ENCODE measurements at places on chromosomes 6 and 20. TPM values are rescaled to one million over a fixed set of nuclear protein-coding genes. Genes with fewer than 3 reads are reported as not detected.

DNA sequence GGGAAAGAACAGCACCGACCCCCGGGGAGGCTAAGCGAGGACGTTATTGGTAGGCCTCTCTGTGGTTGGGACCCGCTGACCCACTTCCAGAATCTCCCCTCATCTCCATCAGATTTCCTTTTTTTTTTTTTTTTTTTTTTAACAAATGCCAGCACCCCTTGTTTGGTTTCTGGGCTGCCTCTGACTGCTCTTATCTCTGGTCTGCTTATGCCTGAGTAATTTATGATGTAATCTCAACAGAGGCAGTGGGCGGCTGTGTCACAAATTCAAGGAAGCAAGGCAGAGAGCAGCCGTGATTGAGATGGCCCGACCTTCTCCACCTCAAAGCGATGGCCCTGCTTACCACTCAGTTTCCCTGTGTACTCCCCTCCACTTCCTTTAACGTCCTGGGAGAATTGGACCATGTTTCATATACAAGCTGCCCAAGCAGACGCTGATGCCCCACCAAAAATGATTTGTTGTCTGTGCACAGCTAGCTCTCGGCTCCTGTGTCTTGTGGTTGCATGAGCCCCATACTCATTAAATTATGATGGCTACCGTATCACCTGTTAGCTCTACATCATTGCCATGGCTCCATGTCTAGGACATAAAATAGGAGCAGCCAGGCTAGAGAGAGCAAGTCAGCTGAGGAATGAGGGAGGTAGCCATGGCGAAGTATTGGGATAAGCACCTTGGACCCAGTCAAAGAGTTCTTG, 98.1 kb downstream of the ZNF217 start:
- DNase-seq, result no peak
- no peak overlapping the region for H3K4me3 ChIP-seq
- H3K36me3 ChIP-seq, result no peaks in the 10 kb centered on the region
- no peaks in the 10 kb centered on the region for H3K4me1 ChIP-seq
- H3K27me3 ChIP-seq, result no peaks in the 10 kb centered on the region

- H3K36me3 ChIP-seq, result no peaks in the 10 kb centered on the region
- no peak overlapping the region for H3K4me3 ChIP-seq
- H3K27ac ChIP-seq, result no peak overlapping the region
- no peaks in the 10 kb centered on the region for H3K4me1 ChIP-seq
- no peaks in the 10 kb centered on the region for H3K27me3 ChIP-seq
- no peak for DNase-seq
Measured at GRCh38 chr20:33166533-33167113, 1.3 kb upstream of the BPIFA2 start.

DNA sequence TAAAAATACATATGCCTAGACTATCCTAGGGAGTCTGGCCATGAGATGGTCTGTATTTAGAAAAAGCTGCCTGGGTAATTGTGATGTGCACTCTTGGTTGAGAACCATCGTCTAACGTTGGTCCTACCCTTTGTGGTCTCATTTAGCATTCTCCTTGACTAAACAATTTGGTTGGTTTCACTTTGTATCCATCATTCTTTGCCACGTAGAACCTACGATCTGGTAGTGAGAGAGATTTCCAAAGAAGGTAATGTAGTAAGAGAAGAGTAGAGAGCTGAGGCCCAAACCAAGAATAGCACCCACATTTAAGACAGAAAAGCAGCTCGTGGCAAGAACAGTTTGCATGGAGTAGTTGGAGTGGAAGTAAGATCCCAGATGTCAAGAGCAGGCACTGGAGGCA, 219.8 kb downstream of the TMEM200A start:
- no peaks in the 10 kb centered on the region for H3K36me3 ChIP-seq
- H3K4me1 ChIP-seq, result no peaks in the 10 kb centered on the region
- no peaks in the 10 kb centered on the region for H3K27me3 ChIP-seq
- no peak overlapping the region for H3K27ac ChIP-seq
- no peak for DNase-seq
- no peak overlapping the region for H3K4me3 ChIP-seq

DNA sequence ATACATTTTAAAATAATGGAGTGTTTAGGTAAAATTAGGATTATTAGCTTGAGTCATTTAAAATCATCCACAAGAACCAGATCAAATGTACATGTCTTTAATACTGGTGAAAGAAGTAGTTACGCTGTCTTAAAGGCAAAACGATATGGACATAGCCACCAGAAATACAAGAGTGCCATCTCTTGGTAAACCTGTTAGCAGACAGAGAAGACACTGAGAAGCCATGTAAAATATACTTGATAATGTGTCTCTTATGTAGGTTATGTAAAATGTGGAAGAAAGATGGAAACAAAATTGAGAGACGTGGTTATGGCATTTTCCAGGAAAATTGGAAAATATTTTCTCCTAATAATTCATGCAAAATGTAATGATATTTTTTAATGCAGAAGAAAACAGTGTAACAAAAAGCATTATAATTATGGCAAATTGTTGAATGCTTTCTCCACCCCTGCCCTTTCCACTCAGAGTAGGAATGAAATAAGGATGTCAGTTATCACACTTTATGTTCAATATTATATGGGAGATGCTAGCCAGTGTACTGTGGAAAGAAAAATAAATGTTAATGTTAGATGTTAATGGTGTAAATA, 12.2 kb upstream of the SLC17A2 start:
- DNase-seq, result no peak
- H3K27me3 ChIP-seq, result no peaks in the 10 kb centered on the region
- H3K4me3 ChIP-seq, result no peak overlapping the region
- no peaks in the 10 kb centered on the region for H3K36me3 ChIP-seq
- peaks cover 8% of the 10 kb centered on the region for H3K4me1 ChIP-seq
- H3K27ac ChIP-seq, result no peak overlapping the region

GRCh38 chr6:112764377-112764776, 417.2 kb downstream of the RFPL4B start:
- H3K27ac ChIP-seq, result no peak overlapping the region
- H3K4me1 ChIP-seq, result no peaks in the 10 kb centered on the region
- no peaks in the 10 kb centered on the region for H3K27me3 ChIP-seq
- no peak overlapping the region for H3K4me3 ChIP-seq

DNA sequence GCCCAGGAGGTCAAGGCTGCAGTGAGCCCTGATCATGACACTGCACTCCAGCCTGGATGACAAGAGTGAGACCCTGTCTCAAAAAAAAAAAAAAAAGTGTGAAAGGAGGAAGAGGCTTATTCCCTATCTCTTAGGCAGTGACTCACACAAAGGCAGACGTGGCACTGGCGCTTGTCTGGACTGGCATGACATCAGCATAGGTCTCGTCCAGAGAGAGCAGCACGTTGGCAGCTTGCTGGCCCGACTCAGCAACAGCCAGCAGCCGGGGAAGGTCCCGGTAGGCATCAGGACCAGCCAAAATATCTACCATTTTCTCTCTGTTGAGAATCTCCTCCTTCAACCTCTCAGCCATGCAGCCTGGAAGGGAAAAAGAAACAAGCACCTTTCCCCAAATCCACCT, 14.1 kb downstream of the CDK5RAP1 start:
- no peaks in the 10 kb centered on the region for H3K4me1 ChIP-seq
- DNase-seq, result no peak
- H3K4me3 ChIP-seq, result no peak overlapping the region
- H3K27ac ChIP-seq, result no peak overlapping the region
- H3K36me3 ChIP-seq, result peaks cover 64% of the 10 kb centered on the region
- no peaks in the 10 kb centered on the region for H3K27me3 ChIP-seq

DNA sequence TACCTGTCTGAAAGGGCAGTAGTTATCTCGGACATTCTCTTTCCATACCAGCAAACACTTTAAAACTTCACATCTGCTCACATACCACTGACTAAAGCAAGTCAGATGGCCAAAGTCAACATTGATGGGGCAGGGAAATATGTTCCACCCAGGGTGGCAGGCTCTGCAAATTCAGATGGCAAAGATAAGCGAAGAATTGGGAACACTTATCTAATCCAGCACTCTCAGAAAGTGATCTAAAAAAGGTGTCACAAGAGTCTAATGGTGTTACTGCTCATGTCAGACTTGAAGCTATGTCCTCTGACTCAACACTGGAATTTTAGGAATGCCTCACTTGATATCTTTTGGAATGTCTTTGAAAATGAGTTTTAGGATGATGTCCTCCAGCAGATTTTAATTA, 1086.2 kb downstream of the KIF16B start:
- no peak overlapping the region for H3K27ac ChIP-seq
- no peaks in the 10 kb centered on the region for H3K4me1 ChIP-seq
- no peak overlapping the region for H3K4me3 ChIP-seq
- no peak for DNase-seq
- no peaks in the 10 kb centered on the region for H3K27me3 ChIP-seq
- H3K36me3 ChIP-seq, result no peaks in the 10 kb centered on the region

- no peak overlapping the region for H3K27ac ChIP-seq
- H3K27me3 ChIP-seq, result no peaks in the 10 kb centered on the region
- H3K4me1 ChIP-seq, result peaks cover 25% of the 10 kb centered on the region
Measured at GRCh38 chr6:159989492-159990480, 20.9 kb downstream of the IGF2R start.

DNA sequence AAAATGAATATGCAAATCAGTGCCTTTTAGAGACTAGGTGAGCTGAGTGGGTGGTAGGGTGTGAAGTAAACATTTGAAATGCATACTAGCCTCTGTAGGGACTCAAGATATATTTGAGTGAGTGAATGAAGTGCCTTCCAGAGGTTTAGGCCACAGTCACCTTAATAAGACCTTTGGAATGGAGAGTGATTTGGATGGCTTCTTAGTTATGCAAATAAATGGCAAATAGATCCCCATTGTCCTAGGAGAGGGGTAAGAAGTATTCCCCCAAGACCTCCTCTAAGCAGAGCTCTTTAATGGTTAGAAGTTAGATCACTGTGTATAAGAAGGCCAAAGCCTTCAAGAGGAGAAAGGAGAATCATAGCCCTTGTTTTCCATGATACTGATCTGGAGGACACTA, 47.8 kb upstream of the IMPG1 start:
- no peak for DNase-seq
- no peaks in the 10 kb centered on the region for H3K27me3 ChIP-seq
- H3K4me1 ChIP-seq, result no peaks in the 10 kb centered on the region
- H3K36me3 ChIP-seq, result no peaks in the 10 kb centered on the region
- H3K27ac ChIP-seq, result no peak overlapping the region

GRCh38 chr6:104930939-104931338, 26.0 kb upstream of the LIN28B start:
- no peaks in the 10 kb centered on the region for H3K36me3 ChIP-seq
- H3K4me1 ChIP-seq, result no peaks in the 10 kb centered on the region
- H3K27ac ChIP-seq, result no peak overlapping the region
- no peak overlapping the region for H3K4me3 ChIP-seq
- DNase-seq, result no peak

GRCh38 chr20:50930139-50930975, 880 bp downstream of the ADNP start:
- no peaks in the 10 kb centered on the region for H3K27me3 ChIP-seq
- H3K4me1 ChIP-seq, result peaks cover 34% of the 10 kb centered on the region
- H3K4me3 ChIP-seq, result peak overlapping the region; percentile 71
- H3K27ac ChIP-seq, result peak overlapping the region; percentile 100

Gene RSPH4A
- 0.56 TPM for total RNA-seq

Gene DYNLT2
- 4.3 TPM for total RNA-seq

Gene HAO1
- not detected for total RNA-seq
